ENCODE measurements at places on chromosomes 2 and 18. TPM values are rescaled to one million over a fixed set of nuclear protein-coding genes. Genes with fewer than 3 reads are reported as not detected.

DNA sequence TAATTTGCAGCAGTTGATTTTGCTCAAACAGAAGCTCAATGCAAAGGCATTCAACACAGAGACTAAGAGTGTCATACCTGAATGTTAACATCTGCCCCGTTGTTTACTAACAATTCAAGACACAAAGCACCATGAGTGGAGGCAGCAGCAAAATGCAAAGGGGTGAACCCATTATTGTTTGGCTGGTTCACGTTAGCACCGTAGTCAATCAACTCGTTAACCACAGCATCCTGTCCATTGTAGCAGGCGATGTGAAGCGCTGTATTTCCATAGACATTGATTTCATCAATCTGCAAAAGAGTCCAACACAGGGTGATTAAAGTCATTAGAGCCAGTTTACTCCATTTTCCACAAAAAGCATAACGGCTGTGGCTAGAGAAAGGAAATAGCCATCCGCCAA is 189.3 kb downstream of the ANKRD44 start:
- DNase-seq, result peak; percentile 30

LRRC30 gene
- not detected for total RNA-seq

CREG2 gene
- not detected for total RNA-seq

FANCL gene
- 19.8 TPM for total RNA-seq
